Activated T-helper 1 cell treated with anti-CD3 and anti-CD28 coated beads, Interleukin-2, amount 50 U/mL, for 16 hours (primary cell): ENCODE measurements at places on chromosomes 3 and 15.

- DNase-seq, result no peak
Measured at GRCh38 chr3:40086890-40087883, 222.3 kb upstream of the EIF1B start.

DNA sequence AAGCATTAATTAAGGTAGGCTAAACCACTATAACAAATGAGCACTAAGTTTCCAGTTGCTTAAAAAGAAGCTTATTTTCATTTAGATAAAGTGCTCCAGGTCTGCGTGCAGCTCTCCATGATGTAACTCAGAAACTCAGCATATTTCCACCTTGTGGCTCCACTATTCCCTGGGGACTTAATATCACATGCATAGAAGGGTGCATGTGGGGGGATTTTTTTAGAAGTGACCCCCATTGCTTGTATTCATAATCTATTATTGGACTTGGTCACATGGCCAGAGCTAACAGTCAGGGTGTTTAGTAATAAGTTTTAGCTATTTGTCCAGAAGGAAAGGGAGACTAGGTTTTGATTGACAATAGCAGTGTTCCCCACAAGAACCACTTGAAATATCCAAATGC is 86.8 kb downstream of the TMCO5A start:
- no peak for DNase-seq

DNA sequence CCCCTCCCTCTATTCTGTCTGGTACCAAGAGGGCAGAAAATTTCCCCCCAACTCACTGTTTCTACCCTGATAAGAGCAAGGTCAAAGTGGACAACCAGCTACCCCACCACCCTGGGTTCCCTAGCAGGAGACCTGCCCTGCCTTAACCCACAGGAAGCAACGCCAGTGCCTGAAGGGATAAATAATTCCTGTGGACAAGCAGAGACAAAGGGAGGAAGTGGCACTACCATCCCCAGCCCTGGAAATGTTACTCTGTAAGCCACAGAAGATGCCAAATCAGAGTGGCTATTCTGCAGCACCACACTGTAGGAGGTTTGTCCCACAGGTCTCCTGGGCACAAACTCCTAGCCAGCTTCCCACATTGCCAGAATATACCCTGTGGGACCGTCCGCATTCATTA is 80.1 kb downstream of the DNAH12 start:
- DNase-seq, result no peak

GRCh38 chr15:92942706-92943105 is 42.6 kb downstream of the CHD2 start:
- no peak for DNase-seq
